Articular chondrocyte of knee joint (primary cell): ENCODE measurements at places on chromosomes 2 and 18. TPM values are rescaled to one million over a fixed set of nuclear protein-coding genes. Genes with fewer than 3 reads are reported as not detected.

The TXNDC2 gene
- 0.13 TPM in 1 of 2 replicates, not detected in the other for total RNA-seq

The COL5A2 gene
- 534 and 717 TPM in 2 replicates for total RNA-seq

The FTCDNL1 gene
- total RNA-seq: 0.13 and 0.76 TPM in 2 replicates

The LONRF2 gene
- total RNA-seq: 0.39 and 0.86 TPM in 2 replicates

The SIX3 gene
- not detected in 2 replicates for total RNA-seq

The FOXI3 gene
- not detected in 2 replicates for total RNA-seq

The BZW1 gene
- 910 and 1,205 TPM in 2 replicates for total RNA-seq

The MBP gene
- 4.3 and 17.1 TPM in 2 replicates for total RNA-seq
